Activated CD4-positive, alpha-beta T cell treated with anti-CD3 and anti-CD28 coated beads, Interleukin-2, Interleukin-4, amounts not matched to agents 100 ng/mL and 50 ng/mL, durations not matched to agents 16 hours and 8 hours (primary cell): ENCODE measurements at places on chromosomes 12 and 14.

GRCh38 chr14:22489957-22490950 lies 98.8 kb downstream of the DAD1 start:
- DNase-seq = no peak

DNA sequence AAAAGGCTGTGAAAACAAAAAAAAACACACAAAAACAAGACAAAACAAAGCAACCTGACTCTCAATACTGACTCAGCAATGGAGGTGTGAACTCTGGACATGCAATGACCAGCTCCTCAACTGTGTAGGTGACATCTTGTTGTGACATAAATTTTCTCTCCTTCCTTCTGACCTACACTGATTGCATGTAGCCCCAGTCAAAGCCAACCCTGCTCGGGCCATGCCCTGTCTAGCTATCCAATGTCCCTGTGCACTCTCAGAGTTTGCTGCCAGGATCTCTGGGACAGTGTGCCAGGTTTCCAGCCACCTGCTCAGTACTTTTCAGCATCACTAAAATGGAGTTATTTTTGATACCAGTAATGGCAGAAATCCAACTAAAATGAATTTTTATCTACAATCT lies 18.9 kb upstream of the CRACR2A start:
- DNase-seq = no peak

GRCh38 chr12:90079529-90080210 lies 371.0 kb upstream of the ATP2B1 start:
- DNase-seq = no peak

DNA sequence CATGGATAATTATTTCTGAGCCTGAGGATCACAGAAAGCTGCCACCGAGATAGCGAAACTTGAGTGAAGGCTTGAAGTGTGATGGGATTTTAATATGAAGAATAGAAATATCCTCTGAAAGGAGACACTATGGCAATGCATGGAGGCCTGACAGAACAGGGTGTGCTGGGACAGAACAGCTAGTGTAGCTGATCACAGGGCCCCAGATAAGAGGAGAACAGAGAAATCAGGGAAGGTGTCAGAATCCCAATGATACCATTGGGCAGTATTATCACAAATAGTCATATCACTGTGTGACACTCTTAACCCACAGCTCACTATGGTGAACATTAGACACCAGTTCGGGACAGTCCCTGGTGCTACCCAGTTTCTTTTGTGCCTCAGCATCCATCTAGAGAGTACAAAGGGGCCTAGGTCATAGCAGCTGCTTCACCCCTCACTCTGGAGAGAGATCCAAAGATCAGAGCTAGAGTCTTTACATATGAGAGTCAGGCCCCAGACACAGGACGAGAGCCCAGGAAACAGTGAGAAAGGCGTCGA lies 506 bp upstream of the OR10P1 start:
- DNase-seq = no peak

DNA sequence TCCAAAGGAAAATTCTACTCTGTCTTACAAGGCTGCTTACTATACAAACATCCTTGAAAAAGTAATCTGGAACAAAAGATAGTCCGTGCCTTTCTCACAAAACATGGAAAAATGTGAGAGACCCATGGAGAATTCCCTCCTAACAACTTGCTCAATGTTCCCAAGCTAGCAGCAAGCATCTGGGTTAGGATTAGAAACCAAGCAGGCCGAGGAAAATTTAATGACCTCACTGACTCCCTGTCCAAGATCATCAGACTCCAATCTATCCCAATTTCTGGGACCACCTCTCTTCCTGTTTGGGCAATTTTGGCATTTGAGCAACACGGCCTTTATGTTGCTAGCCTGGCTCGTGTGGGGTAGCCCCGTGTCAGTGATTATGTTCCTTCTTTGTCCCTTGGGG lies 18.1 kb upstream of the GSG1 start:
- DNase-seq = no peak

GRCh38 chr14:82112210-82112839 lies 578.7 kb upstream of the SEL1L start:
- no peak for DNase-seq

- DNase-seq = no peak
Observed at GRCh38 chr14:37864861-37865718, 269.7 kb downstream of the TTC6 start.

DNA sequence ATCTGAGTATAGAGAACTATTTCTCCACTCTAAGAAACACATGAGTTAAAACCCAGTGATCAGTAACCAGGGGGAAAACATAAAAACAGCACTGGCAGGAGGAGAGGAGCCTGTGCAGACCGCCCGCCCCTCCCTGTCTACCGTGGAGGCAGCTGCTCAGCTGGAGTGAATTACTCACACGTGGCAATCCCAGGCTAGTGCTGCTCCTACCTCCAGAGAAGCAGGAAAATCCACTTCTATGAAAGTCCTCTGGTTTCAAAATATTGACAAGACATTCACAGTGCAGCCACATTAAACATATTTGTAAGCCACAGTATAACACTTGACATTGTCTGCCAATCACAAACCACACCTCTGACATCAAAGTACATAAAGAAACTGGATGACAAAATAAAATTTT lies 16.7 kb downstream of the TMEM132D start:
- DNase-seq = no peak

GRCh38 chr12:47317175-47317915 lies 237.6 kb upstream of the AMIGO2 start:
- peak; percentile 24 for DNase-seq

DNA sequence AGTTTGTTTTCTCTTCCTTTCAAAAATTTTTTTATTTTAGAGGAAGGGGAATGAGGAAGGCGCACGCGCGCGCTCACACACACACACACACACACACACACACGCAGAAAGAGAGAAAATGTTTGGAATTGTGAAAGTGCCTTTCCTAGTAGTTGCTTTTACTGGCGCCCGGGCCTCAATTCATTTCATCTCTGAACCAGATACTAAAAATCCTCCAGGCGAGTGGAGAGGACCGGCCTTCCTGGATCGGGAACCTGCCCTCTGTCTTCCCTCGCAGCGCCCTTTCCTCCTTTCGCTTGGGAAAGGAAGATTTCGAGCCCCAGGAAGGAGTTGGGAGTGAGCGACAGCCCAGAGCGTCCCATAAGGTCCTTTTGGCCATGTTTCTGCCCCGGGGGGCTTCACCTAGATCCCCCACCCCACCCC lies 7.8 kb upstream of the TBX3 start:
- DNase-seq = no peak

DNA sequence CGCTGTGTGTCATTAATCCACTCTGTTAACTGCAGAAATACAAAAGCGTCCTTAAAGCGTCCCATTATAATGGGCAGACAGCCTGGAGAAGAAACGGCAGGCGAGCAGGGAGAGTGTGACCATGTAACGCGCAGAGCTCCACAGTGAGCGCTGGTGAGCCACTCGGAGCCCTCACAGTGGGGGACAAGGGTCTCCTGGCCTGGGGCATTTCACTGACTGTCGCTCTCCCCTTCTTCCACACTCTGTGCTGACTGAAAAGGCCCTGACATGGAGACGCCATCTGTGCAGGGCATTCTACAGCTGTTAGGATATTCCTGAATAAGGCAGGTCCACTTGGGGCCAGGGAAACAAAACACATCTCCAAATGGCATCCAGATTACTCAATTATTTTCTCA lies 24.2 kb downstream of the CCDC92 start:
- no peak for DNase-seq

DNA sequence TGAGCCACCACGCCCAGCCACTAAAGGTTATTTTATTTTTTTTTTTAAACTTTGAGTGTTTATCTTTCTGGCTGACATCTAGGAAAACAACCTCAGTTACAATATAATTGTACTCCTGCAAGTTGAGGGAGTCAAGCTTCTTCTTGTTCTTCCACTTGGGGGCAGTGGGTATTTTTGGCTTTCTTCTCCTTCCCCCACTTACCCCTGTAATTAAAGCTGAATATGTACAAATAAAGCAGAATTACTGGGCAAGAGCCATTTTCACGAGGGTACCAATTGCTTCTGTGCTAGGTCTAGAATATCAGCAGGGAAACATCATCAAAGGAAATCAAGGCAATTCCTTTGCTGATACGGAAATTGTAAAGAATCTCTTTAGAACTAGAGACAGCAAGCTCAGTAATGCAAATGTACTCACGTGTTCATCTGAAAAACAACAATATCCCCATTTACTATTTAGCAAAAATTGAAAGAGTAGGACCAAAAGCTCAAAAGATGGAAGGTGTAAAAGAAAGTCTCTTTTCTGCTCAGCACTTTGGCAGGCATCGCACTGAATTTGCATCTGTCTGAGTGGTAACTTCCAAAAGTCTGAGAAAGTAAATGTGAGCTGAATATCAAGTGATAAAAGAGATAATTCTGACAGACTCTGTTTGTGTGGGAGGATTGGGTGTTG lies 72.8 kb downstream of the TAOK3 start:
- DNase-seq = no peak

GRCh38 chr12:1171657-1172408 lies 180.8 kb downstream of the ERC1 start:
- no peak for DNase-seq

DNA sequence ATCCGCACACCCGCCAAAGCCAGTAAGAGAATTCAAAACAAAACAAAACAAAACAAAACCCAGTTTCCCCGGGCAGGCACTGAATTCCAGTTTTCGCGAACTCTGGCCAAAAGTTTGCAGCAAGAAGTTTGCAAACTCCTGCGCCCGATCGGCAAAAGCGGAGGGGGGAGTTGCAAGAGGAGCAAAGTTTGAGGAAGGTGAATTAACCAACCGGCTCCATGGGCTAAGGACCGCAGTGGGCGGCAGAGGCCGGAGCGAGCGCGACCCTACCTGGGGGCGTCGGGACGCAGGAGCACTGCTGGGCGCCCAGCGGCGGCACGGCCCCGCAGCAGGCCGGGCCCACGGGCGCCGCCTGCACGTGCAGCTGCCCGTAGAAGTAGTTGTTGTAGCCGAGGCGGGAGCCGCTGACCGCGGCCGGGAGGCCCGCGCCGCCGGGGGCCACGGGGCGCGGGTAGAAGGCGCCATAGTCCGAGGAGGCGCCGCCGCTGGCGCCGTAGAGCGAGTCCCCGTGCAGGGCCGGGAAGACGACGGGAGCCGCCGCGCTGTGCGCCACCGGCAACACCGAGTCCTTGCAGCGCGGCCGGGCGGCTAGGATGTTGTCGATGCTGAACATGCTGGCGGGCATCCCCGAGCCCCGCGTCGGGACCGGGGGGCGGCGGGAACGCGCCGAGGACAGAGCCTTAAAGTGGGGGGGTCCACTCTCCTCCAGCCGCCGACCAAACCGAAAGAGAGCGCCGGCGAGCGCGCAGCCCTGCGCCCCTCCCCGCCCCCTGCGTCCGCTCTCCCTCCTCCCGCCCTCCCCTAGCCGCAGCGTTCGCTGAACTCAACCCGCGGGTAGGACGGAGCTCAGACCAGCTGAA lies at the start of gene GSC:
Gene GSC, minus strand, starts transcription at position 723 of the 860 bp plus-strand sequence. Its CDS starts 98 bp downstream, at position 625.
- DNase-seq = no peak

- no peak for DNase-seq
Observed at GRCh38 chr12:103839609-103840461, 1.2 kb downstream of the NT5DC3 start.

- DNase-seq = no peak
Observed at GRCh38 chr12:122850695-122851350, 15.6 kb downstream of the HIP1R start.

DNA sequence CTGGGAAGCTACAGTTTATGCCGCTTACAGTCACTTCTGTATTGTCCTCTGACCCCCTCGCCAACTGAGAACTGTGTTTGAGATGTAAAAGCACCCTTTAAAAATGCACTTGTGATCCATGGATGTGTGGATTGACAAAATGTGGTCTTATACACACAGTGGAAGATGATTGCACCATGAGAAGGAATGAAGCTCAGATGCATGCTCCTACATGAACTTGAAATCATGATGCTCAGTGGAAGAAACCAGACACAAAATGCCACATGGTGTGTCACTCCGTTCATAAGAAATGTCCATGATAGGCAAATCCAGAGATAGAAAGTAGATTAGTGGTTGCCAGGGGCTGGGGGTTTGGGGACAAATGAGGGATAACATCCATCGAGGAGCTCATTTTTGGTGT lies 58.0 kb downstream of the PITPNM2 start:
- DNase-seq = no peak

DNA sequence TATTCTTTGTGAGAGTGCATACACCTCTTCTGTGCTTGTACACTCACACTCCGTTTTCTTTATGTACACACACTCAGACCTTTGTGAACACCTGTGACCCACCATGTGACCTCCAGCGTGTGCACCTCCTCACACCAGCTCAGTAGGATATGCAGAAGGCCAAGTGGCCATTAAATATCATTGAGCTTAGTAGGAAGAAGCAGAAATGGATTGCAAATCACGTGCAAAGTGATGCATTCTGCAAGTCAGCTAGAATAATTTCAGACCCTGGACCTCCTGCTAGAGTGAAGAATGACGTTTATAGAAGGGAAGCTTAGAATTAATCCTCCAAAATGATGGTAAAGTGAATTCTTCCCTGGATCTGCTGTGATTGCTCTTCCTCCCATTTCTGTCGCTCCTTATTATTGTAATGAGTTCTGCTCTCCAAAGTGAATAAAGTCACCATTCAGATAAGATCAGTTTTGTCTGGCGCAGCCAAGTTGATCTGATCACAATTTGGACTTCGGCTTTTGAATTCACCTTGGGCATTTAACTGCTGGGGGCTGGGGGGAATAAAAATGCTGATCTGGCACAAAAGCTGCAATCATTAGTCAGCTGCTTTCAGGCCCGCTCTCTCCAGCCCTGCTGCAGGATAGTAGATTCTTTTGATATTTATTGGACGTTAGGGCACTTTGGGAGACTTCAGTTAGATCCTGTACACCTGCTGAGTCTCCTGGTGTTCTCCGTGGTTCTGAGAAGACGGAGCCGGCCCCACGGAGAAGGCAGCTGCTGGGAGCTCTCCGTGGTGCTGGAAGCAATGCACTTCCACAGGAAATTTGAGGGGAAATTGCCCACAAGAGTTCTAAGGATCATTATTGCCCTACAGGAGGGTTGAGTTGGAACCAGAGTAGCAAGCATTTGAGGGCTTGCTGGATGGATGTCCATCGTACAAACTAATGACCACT lies 12.4 kb upstream of the NRXN3 start:
- no peak for DNase-seq

DNA sequence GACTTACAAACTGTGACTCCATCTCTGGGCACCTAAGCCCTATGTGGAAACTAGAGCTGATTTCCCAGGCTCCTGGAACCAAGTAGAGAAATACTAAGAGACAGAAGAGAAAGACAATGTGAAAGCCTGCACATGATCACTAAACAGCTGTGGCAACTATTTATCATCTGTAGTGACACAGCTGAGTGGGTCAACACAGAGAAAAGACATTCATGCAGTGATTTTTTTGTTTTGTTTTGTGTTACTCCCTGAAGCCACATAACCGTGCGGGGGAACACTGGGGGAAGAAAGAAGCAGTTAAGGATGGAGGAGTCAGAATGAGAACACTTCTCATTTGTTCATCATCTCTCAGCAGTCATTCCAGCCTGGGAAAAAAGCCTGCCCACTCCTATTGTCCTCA lies 1.5 kb downstream of the PRR4 start:
- no peak for DNase-seq

GRCh38 chr12:9779209-9779608 lies 18.5 kb upstream of the CD69 start:
- no peak for DNase-seq
